ENCODE measurements at places on chromosomes 2 and 18. TPM values are rescaled to one million over a fixed set of nuclear protein-coding genes. Genes with fewer than 3 reads are reported as not detected.

The ACMSD gene
- not detected for total RNA-seq

The SH3BP4 gene
- 10.4 TPM for total RNA-seq

The ENOSF1 gene
- total RNA-seq = 19.7 TPM

The ALLC gene
- not detected for total RNA-seq

- H3K27me3 ChIP-seq = no peaks in the 10 kb centered on the region
- peaks cover 6% of the 10 kb centered on the region for H3K4me1 ChIP-seq
- DNase-seq = no peak
- no peak overlapping the region for H3K27ac ChIP-seq
- H3K4me3 ChIP-seq = no peak overlapping the region
Observed at GRCh38 chr2:43553341-43553855, 42.4 kb downstream of the THADA start.

- H3K4me3 ChIP-seq = no peak overlapping the region
- no peaks in the 10 kb centered on the region for H3K36me3 ChIP-seq
- no peaks in the 10 kb centered on the region for H3K27me3 ChIP-seq
- H3K4me1 ChIP-seq = no peaks in the 10 kb centered on the region
- no peak for DNase-seq
Observed at GRCh38 chr2:143451642-143452281, 322.5 kb downstream of the ARHGAP15 start.

GRCh38 chr2:127400897-127401756 lies 13.4 kb upstream of the MAP3K2 start:
- no peak overlapping the region for H3K27ac ChIP-seq
- H3K27me3 ChIP-seq = no peaks in the 10 kb centered on the region
- H3K4me1 ChIP-seq = peaks cover 15% of the 10 kb centered on the region
- no peak for DNase-seq
- no peaks in the 10 kb centered on the region for H3K36me3 ChIP-seq

- no peaks in the 10 kb centered on the region for H3K36me3 ChIP-seq
- H3K27me3 ChIP-seq = peaks cover 23% of the 10 kb centered on the region
- H3K27ac ChIP-seq = no peak overlapping the region
- H3K4me3 ChIP-seq = no peak overlapping the region
- H3K4me1 ChIP-seq = no peaks in the 10 kb centered on the region
- no peak for DNase-seq
Observed at GRCh38 chr2:78980152-78980465, 45.4 kb upstream of the REG3G start.

DNA sequence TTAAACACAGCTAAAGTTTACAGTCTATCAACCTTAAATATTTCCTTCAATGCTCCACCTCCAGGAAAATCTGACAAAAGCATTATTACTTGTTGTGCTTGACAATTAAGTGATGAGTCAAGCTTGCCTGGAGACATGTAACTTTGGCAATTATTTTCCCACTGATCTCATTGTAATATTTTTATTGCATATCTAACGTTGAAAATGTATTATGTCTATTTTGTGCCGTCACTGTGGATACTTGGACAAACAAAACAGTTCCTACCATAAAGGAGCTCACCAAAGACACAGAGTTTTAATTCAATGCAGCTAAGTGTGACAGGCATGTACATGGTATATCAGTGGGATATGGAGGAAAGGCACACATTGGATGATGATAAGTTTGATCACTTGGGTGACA lies 24.7 kb downstream of the RNF103 start:
- H3K36me3 ChIP-seq = no peaks in the 10 kb centered on the region
- peaks cover 13% of the 10 kb centered on the region for H3K4me1 ChIP-seq
- no peak overlapping the region for H3K27ac ChIP-seq
- no peak for DNase-seq
- H3K4me3 ChIP-seq = no peak overlapping the region

DNA sequence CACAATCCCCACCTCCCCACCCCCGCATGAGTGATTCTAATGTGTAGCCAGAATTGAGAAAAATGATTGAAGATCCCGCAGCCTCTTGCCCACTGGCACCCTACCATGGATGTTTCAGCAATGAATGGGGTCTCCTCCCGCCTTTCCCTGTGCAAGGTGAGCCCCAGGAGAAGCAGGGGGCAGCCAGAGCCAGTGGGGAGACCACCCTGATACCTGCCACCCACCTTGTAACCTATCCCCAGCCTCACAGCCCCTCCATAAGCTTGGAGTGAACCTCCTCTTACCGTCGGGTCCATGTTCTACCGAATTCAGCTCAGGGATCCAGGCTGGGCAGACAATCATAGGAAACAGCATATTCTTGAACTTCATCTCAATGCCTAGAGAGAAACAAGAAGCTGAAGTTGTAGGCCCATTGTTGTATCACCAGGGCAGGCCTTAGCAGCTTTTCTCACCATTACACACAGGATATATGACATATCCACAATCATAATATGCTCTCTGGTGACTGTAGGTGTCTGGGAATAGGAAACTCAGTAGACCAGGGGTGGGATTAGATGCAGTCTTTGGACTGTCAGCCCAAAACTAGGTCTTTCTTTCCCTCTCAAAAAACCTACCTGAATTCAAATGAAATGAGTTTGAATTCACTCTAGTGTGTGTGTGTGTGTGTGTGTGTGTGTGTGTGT lies 30.9 kb downstream of the XDH start:
- no peak for DNase-seq
- H3K27ac ChIP-seq = no peak overlapping the region
- H3K36me3 ChIP-seq = no peaks in the 10 kb centered on the region
- H3K27me3 ChIP-seq = no peaks in the 10 kb centered on the region

- no peak for DNase-seq
- peaks cover 12% of the 10 kb centered on the region for H3K4me1 ChIP-seq
- H3K36me3 ChIP-seq = no peaks in the 10 kb centered on the region
- no peak overlapping the region for H3K4me3 ChIP-seq
Observed at GRCh38 chr2:170155022-170155722, 22.8 kb upstream of the MYO3B start.

- no peak for DNase-seq
- H3K4me3 ChIP-seq = no peak overlapping the region
- no peaks in the 10 kb centered on the region for H3K4me1 ChIP-seq
- no peaks in the 10 kb centered on the region for H3K36me3 ChIP-seq
Observed at GRCh38 chr18:45724601-45725000, 620 bp downstream of the SLC14A1 start.

DNA sequence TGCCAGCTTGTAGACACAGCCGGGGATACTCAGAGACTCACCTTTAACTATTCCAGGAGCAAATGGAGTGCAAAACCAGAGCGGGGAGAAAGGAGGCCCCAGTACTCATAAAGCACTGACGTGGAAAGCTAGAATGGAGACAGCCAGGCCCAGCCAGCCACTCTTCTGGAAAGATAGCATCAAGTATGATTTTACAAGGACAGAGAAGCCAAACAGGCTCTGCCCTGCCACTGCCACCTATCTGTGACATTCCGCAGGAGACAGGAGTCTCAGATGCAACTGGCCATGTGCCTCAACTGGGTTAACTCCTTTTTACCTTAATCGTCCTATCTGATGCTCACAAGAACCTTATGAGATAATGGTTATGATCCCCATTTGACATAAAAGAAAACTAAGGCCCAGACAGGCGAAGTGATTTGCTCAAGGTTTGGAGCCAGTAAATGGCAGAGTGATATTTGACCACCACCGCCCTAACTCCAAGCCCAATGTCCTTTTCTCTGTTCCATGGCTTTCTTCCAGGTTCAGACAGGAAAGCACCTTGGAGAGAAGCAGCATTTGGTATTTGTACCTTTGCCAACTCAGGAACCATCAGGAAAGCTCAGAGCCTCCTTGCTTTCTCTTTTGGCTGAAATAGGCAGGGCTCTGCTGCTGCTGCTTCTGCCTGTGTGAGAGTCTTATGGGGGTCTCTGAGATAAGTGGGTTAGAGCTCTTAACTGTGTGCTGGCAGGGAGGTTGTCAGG lies 15.6 kb downstream of the KIF3C start:
- no peaks in the 10 kb centered on the region for H3K27me3 ChIP-seq
- no peaks in the 10 kb centered on the region for H3K36me3 ChIP-seq
- H3K4me1 ChIP-seq = peaks cover 9% of the 10 kb centered on the region
- no peak overlapping the region for H3K27ac ChIP-seq

DNA sequence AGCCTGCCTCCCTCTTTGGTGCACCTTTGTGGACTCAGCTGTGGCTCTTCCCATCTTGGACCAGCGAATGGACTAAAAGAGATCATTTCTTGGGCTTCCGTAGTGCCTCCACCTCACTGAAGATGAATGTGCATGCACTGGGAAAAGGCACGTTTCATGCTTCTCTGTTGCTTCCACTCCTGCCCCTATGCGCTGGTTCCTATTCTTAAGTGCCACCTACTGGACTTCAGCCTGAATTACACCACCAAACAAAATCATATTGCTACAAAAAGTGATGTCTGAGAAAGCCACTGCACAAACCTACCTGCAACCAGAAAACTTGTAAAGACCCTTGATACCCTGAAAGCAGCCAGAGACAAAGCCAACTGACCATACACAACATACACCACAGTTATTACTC lies 695.6 kb downstream of the TSN start:
- no peaks in the 10 kb centered on the region for H3K4me1 ChIP-seq
- no peak for DNase-seq
- no peaks in the 10 kb centered on the region for H3K27me3 ChIP-seq
- H3K27ac ChIP-seq = no peak overlapping the region
- H3K4me3 ChIP-seq = no peak overlapping the region

GRCh38 chr2:225319872-225320271 lies 79.6 kb upstream of the NYAP2 start:
- no peak overlapping the region for H3K4me3 ChIP-seq
- H3K27ac ChIP-seq = no peak overlapping the region
- no peak for DNase-seq
- no peaks in the 10 kb centered on the region for H3K36me3 ChIP-seq
- H3K4me1 ChIP-seq = no peaks in the 10 kb centered on the region

DNA sequence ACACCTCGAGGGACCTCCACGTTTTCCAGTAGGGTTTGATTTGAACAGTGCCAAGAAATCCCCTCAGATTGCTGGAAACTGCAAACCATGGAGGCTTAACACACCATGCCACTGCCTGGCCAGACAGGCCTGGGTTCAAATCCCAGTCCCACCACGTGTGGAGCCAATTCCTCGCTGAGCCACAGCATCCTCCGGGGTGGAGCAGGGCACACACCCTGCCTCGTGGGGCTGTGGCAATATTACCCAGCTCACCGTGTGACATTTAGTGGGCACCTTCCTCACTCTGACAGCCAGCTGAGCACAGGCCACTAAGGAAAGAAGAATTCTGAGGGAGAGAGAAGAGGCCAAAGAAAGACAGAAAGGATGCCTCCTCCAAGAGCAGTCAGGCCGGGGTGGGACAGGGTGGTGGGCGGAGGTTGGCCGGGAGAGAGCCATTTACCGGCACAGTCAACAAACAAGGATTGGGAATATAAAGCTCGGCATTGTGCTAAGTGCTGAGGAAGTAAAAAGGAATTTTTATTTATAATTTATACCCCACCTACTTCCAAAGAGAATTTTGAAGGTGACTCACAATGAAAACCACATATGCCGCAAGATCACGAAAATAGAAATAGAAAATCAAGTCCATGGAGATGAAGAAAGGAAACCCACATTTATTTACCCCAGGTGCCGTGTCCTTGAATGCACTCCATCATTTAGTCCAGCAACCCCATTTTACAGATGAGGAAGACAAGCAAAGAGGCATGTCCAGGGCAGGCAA lies 111.5 kb downstream of the MCFD2 start:
- no peak for DNase-seq
- peaks cover 13% of the 10 kb centered on the region for H3K4me1 ChIP-seq
- H3K27ac ChIP-seq = peak overlapping the region; percentile 49
- no peaks in the 10 kb centered on the region for H3K36me3 ChIP-seq
- no peaks in the 10 kb centered on the region for H3K27me3 ChIP-seq

- H3K4me3 ChIP-seq = no peak overlapping the region
- H3K36me3 ChIP-seq = no peaks in the 10 kb centered on the region
- no peaks in the 10 kb centered on the region for H3K4me1 ChIP-seq
- no peak for DNase-seq
- no peak overlapping the region for H3K27ac ChIP-seq
- no peaks in the 10 kb centered on the region for H3K27me3 ChIP-seq
Observed at GRCh38 chr2:22801071-22801470, 583.9 kb upstream of the KLHL29 start.

DNA sequence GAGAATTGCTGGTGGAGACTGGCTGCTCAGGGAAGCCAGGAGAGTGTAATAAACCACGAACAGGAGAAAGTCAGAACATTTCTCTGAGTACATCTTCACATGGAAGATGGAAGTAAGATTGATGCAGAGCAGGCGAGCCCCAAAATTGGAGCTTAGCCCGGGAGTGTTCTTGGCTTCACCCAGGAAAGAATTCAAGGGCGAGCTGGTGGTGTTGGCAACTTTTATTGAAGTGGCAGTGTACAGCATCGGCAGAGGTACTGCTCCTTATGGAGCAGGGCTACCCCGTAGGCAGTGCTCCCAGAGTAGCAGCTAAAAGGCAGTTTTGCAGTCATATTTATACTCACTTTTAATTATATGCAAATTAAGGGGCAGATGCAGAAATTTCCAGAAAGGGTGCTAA lies 281.4 kb upstream of the MEX3C start:
- no peak overlapping the region for H3K27ac ChIP-seq
- H3K36me3 ChIP-seq = no peaks in the 10 kb centered on the region
- H3K4me3 ChIP-seq = no peak overlapping the region
- peaks cover 4% of the 10 kb centered on the region for H3K4me1 ChIP-seq
- DNase-seq = peak; percentile 30

- no peak overlapping the region for H3K27ac ChIP-seq
- no peak for DNase-seq
- peaks cover 42% of the 10 kb centered on the region for H3K4me1 ChIP-seq
- no peaks in the 10 kb centered on the region for H3K27me3 ChIP-seq
- H3K4me3 ChIP-seq = peak overlapping the region; percentile 72
Observed at GRCh38 chr2:189662669-189663226, 1.5 kb downstream of the ASNSD1 start.

DNA sequence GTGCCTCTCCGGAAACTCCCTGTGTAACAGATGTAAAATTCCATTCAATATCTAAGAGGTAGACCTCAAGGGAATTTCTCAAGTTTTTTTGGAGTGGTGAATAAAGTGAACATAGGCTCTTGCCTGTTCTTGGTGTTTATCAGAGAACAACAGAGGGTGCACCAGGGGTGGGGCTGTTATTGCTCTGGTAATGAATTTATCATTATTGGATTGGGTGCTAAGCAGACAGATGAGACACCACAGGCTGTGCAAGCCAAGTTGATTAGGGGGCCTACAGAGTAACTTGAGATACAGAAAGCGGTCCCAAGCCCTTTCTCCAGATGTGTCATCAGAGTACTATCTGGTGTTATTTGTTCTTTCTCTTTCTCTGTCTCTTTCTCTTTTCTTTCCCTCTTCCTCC lies 286.3 kb downstream of the OSR1 start:
- no peaks in the 10 kb centered on the region for H3K36me3 ChIP-seq
- no peak for DNase-seq
- no peak overlapping the region for H3K27ac ChIP-seq
- no peaks in the 10 kb centered on the region for H3K4me1 ChIP-seq

GRCh38 chr2:130853391-130853790 lies 16.7 kb downstream of the ARHGEF4 start:
- no peaks in the 10 kb centered on the region for H3K27me3 ChIP-seq
- no peak overlapping the region for H3K27ac ChIP-seq
- peak; percentile 33 for DNase-seq
- no peaks in the 10 kb centered on the region for H3K36me3 ChIP-seq
- no peaks in the 10 kb centered on the region for H3K4me1 ChIP-seq

DNA sequence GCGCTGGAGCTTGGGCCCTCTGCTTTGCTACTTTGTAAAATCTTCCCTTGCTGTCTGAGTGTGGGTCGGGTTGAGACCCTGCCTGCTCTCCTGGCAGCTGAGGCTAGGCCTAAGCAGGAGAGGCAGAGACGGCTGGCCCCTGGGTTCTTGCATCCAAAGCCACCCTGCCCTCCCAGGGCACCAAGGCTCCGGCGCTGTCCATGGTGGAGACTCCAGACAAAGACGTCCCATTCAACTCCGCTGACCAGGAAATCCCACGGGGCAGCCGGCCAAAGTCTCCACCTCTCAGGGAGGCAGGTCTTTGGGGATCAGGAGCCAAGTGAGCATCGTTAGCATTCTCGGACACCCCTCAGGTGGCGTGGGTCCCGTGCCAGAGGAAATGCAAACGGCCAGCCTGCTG lies 2.6 kb upstream of the PRLH start:
- peaks cover 14% of the 10 kb centered on the region for H3K27me3 ChIP-seq
- H3K4me3 ChIP-seq = no peak overlapping the region

Measured in heart left ventricle (tissue), 16 donors.